ENCODE measurements at places on chromosomes 5 and 9.

GRCh38 chr9:2198956-2199635 is 183.9 kb downstream of the SMARCA2 start:
- no peak for DNase-seq

- no peak for DNase-seq
Measured at GRCh38 chr9:82593501-82593900, 469.4 kb downstream of the RASEF start.

GRCh38 chr9:120902569-120903535 is 23.7 kb downstream of the TRAF1 start:
- DNase-seq: no peak

- DNase-seq: no peak
Measured at GRCh38 chr9:100379862-100380261, 27.1 kb upstream of the TEX10 start.
